ENCODE measurements at places on chromosomes 16 and 17. TPM values are rescaled to one million over a fixed set of nuclear protein-coding genes. Genes with fewer than 3 reads are reported as not detected.

DNA sequence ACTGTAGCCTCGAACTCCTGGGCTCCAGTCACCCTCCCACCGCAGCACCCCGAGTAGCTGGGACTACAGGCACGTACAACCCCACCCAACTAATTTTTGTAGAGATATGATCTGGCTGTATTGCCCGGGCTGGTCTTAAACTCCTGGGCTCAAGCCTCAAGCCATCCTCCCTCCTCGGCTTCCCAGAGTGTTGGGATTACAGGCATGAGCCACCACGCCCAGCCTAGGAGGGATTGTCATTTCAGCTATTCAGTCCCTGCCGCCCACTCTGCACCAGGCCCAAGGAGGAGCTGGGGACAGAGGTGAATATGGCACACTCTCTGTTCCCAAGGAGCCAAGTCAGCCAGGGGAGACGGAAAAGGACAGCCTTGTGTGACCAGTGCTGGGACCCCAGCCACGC is 256.2 kb downstream of the PARN start:
- no peak for DNase-seq

DNA sequence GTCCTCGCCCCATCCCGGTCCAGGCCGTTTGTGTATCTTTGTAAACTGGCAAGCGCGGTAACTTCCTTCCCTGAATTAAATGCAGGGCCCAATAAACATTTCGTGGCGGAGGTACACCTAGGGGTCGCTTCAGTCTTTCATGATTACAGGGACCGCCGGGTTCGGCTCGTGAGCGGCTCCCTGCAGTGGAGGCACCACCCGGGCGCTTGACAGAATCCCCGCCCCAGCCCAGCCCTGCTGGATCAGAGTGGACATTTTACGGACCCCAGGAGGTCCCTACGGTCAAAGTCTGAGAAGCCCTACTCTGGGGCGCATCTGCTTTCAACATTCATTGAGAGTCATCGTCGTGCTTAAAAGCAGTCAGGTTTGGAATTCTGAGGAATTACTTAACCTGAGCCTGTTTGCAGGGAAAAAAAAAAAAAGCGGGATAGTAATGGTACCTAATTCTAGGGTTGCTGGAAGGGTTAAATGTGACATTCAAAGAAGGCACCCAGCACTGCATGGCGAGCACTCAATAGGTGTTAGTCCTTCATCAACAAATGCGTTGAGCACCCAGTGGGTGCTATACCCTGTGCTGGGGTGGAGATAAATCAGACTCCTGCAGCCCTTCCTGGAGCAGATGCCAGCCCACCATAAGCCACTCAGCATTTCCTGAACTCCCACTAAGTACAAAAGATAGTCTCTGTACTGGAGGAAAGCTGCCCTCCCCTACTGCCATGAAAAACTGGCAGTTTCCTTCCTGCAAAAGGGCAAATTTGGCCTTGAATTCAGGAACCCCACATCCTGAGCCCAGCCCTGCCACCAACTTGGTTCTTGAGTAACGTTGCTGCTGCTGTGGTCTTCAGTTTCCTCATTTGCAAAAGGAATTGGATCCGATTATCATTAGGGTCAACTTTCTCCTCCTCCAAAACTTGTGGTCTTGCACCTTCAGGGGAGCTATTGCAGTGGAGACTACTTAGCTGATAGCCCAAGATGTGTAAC is 658 bp upstream of the DUSP3 start:
- DNase-seq: no peak

CSH1 gene
- total RNA-seq: not detected

MT1G gene
- not detected for total RNA-seq

NPIPB12 gene
- 25.3 TPM for total RNA-seq

DNA sequence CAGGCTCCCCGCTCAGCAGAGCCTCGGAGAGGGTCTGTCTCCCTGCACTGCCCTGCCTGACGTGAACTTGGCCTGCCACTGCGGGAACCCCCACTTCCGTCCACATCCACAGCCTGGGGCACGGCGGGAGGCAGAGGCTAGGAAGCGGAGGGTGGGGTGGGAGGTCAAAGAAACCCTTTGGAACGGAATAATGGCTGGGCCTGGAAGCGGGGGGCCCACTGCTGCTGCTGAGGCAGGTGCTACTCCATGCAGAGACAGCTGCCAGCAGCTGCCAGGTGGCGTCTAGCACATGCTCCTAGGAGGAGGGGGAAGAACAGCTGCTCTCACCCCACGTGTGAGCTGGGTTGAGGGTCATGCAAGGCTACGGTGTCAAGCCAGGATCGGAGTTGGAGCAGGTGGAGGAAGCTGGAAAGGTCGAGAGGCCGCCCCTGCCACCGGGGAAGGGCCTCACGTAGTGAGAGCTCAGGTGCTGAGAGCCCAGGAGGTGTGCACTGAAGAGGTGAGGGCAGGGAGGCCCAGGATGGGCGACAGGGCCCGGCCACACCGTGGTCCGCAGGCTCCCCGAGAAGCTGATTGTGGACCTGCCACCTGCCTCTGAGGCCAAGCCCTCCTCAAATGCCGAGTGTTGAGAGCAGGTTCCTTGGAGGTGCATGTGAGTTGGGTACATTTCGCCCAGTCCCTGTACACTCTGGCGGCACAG is 9.8 kb downstream of the FSCN2 start:
- DNase-seq: no peak

- DNase-seq: no peak
Measured at GRCh38 chr16:84613408-84614072, 4.3 kb downstream of the COTL1 start.

DNA sequence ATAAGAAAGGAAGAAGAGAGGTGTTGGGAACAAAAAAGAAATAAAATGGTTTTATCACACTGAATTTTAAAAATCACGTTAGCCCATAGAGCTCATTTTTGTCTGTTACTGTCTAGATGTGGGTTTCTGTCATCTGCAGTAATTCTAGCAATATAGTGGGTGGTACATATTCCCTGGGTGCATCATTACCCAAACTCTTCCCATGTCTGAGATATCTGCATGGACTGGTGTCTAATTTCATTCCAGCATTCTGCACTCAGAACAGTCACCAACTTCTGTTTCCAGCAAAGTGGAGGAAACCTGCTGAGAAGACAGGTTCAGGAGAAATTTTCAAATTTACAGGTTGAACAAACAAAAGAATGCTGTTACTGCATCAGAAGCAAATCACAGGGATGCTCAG is 263.8 kb downstream of the CDH11 start:
- no peak for DNase-seq

CHD9NB gene
- total RNA-seq: 3.8 TPM

MBTPS1 gene
- 103 TPM for total RNA-seq

- DNase-seq: no peak
Measured at GRCh38 chr16:46748775-46749705, 896 bp upstream of the MYLK3 start.

OGFOD3 gene
- 68.3 TPM for total RNA-seq

PNMT gene
- not detected for total RNA-seq

ATP2C2 gene
- total RNA-seq: not detected

DNA sequence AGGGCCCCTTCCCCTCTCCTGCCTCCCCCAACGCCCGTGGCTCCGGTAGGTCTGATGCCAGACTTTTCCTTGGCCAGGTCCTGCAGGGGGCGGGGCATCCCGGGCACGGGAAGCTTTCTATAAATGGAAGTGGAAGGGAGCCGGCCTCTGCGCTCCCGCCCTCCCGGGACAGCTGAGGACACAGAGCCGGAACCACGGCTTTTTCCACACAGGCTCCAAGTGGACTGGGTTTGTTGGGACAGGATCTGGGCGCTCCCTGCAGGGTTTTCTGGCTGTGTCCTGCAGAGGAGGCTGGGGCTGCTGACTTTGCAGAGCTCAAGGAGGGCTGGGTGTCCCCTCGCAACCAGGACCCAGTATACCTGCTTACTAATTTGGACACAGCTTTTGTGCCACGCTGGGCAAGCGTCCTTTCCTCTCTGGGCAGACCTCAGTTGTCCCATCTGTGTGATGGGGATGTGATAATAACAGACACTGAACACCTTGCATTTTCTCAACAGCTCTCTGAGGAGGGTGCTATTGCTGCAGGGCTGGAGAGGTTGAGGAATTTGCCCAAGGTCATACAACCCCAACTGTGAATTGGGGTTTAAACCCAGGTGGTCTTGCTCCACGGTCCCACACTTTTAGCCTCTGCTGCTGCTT is 1.8 kb downstream of the TNS4 start:
- DNase-seq: peak; percentile 62

GRCh38 chr16:74297145-74297665 is 591 bp downstream of the PSMD7 start:
- no peak for DNase-seq

Data from Caki2 (cell line).